Posterior cingulate gyrus (tissue), 11 donors: ENCODE measurements at places on chromosomes 16 and 17.

- no peak for DNase-seq
These were observed 491.6 kb downstream of the CDH13 start for GRCh38 chr16:83118365-83118764.

DNA sequence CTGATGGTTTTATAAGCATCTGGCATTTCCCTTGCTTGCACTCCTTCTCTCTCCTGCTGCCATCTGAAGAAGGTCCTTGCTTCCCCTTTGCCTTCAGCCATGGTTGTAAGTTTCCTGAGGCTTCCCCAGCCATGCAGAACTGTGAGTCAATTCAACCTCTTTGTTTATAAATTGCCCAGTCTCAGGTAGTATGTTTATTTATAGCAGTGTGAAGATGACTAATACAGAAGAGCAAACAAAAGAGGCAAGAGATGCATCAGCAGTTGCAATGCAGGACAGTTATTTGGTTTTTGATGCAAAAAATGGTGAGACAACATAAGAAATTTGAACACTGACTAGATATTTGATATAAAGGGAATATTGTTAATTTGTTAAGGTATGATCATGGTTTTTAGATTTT, 16.8 kb downstream of the TMEM100 start:
- DNase-seq = no peak

GRCh38 chr16:85389679-85390470, 223.2 kb upstream of the GSE1 start:
- DNase-seq = no peak

DNA sequence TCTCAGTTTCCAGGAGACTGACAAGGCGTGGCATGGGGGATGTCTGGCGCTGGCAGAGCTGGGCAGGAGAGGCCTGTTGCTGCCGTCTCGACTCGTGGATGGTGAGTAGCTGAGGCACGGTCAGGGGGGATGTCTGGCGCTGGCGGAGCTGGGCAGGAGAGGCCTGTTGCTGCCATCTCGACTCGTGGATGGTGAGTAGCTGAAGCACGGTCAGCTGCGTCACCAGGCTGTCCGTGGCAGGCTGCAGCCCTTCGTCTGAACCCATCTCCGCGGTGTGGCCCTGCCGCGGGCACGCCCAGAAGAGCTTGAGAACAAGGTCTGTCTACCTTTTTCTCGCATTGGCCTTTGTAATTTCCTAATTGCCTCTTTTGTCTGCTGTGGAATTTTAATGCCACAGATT, 25.0 kb downstream of the ZNF750 start:
- DNase-seq = no peak

DNA sequence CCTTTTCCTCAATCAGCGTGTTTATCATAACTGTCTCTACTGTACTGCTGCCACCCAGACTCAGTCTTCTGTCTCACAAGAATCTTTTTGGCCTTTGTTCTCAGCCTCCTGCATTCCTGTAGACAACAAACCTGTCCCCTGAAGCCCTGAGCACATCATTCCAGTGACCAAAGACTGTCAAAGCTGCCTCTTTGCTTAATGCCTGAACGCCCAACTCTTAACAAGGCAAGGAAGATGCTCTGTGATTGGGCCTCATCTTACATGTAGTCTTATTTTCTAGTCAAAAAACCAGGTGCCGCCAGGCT, 29.3 kb upstream of the AQP8 start:
- DNase-seq = no peak

GRCh38 chr17:18041776-18042175, 2.6 kb downstream of the GID4 start:
- DNase-seq = no peak

GRCh38 chr17:11916091-11916490, 81.2 kb downstream of the ZNF18 start:
- DNase-seq = no peak
